SK-N-MC (cell line): ENCODE measurements at places on chromosomes 13 and 19.

- DNase-seq = no peak
Observed at GRCh38 chr13:43368003-43368402, 344.6 kb downstream of the DNAJC15 start.

DNA sequence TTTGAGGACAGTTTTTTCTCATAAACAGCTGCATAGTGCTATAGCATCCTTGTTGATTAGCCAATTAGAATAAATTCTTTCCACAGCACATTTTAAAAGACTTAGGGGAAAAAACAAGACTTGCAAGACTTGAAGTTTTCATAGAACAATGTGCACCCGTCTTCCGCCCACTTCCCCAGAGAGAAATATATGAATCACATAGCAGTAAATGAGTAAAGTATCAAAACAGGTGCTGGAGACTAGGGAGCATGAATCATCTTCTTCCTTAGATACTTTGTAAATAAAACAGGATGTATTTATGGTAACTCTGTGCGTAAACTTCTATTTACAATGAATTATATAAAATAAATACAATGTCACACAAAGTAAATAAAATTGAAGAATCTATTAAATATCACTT lies 75.1 kb downstream of the COL4A2 start:
- no peak for DNase-seq

DNA sequence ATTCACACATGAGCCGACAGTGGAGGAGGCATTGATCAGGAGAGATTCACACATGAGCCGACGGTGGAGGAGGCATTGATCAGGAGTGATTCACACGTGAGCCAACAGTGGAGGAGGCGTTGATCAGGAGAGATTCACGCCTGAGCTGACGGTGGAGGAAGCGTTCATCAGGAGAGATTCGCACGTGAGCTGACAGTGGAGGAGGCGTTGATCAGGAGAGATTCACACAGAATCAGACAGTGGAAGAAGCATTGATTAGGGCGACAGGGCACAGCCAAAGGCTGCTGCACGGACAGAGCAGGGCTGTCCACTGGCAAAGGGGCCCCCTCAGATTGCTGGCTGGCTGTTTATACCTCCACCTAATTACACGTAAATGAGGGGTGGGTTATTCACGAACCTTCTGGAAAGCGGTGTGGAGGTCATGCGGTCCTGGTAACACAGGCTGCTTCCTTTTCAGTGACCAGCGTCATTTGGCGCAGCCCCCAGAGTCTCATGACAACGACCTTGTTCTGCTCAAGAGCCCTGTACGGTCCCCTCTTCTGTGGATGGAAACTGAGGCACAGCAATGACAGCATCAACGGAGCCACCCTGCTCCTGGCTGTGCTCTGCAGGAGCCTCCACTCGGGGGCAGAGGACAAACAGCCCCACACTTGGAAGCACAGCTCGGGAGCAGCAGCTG lies 50.6 kb upstream of the GAS6 start:
- DNase-seq = no peak

GRCh38 chr13:94344126-94344818 lies 135.2 kb downstream of the DCT start:
- no peak for DNase-seq

DNA sequence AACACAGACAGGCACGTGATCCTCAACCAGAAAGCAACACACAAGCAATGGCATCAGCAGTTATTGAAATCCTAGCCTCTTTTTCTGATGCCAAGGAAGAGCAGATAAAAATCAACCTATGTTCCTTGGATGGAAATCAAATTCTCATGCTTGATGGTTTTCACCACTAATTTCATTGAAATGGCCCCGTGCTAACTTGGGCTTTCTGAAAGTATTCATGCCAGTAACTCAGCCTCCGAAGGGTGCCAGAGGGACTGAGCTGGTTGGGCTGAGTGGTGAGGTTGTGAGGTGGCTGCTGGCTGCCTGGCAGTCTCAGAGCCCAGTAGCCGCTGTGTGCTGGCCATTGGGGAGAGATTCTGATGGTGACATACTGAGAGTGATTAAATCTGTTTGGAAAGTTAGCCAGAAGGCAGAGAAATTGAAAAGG lies 309.3 kb downstream of the DCT start:
- no peak for DNase-seq

GRCh38 chr13:46071590-46072249 lies 19.2 kb upstream of the ZC3H13 start:
- no peak for DNase-seq

DNA sequence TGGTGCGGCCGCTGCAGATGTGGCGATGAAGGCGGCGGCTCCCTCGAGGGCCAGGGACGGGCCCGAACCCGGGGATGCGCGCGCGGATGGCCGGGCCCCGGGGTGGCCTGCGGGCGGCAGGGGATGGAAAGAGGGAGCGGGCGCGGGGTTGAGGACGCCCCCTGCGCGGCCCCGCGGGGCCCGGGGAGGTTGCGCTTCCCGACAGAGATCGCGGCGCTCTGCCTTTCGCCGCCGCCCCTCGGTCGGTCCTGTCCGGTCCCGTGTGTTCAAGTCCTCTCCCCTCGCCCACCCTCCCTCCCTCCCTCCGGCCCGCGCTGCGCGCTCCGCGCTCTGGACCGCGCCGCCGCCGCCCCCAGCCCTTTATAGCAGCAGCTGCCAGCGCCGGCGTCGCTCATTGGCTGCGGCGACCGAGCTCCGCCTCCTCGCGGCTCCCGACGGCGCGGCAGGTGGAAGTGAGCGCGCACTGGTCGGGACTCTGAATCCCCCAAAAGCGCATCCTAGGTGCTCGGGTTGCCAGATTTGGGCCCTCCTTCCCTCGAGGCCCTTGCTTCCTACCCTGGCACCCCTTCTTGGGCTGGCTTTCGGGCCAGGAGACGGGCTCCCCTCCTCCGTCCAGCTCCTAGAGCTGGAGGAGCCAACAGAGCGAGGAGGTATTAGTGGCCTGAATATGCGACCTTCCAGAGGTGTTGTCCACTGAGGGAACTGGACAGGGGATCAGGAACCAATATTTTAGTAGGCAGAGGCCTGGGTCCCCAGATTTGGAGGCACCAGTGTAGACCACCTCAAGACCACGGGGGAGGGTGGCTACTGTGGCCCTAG lies at the start of gene ELAVL3:
TSS of gene ELAVL3 (minus strand) at position 332 of the 819 bp plus-strand sequence. CDS start 438 bp downstream, outside the sequence.
- DNase-seq = no peak

GRCh38 chr13:74444864-74445479 lies 310.8 kb upstream of the KLF12 start:
- DNase-seq = no peak

- no peak for DNase-seq
Observed at GRCh38 chr13:19818223-19818842, 35.6 kb upstream of the PSPC1 start.

- no peak for DNase-seq
Observed at GRCh38 chr13:89375839-89376238, 1704.7 kb downstream of the SLITRK5 start.

GRCh38 chr19:9835507-9835949 lies 410 bp downstream of the PIN1 start:
- no peak for DNase-seq

- no peak for DNase-seq
Observed at GRCh38 chr19:30781047-30781446, 408.9 kb downstream of the ZNF536 start.

- no peak for DNase-seq
Observed at GRCh38 chr19:16002406-16003384, 53.9 kb downstream of the OR10H4 start.

GRCh38 chr19:57110592-57111328 lies 9.0 kb upstream of the USP29 start:
- DNase-seq = no peak

DNA sequence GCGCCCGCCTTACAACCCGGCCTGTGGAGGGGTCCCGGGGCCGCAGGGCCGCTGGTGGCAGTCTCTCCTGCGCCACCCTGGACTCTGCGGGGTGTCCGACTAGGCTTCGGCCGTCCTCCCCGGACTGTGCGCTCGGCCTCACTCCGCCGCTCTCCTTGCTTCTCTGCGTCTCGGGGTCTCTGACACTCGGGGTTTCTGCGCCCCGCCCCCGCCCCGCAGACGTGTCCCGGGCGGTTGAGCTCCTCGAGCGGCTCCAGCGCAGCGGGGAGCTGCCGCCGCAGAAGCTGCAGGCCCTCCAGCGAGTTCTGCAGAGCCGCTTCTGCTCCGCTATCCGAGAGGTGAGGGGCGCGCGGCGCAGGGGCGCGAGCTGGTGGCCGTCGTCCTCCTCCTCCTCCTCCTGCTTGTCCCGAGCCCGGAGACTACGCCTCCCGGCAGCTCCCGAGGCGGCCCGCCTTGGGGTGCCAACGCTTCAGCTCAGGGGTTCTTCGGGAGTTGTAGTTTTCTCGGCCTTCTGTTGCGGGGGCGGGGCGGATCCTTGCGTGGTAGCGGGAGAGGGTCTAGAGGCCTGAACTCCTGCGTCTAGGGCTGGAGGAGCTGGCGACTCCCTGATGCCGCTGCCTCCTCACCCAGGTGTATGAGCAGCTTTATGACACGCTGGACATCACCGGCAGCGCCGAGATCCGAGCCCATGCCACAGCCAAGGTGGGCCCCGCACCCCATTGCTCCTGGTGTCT lies 627 bp downstream of the LIN7B start:
- DNase-seq = no peak

DNA sequence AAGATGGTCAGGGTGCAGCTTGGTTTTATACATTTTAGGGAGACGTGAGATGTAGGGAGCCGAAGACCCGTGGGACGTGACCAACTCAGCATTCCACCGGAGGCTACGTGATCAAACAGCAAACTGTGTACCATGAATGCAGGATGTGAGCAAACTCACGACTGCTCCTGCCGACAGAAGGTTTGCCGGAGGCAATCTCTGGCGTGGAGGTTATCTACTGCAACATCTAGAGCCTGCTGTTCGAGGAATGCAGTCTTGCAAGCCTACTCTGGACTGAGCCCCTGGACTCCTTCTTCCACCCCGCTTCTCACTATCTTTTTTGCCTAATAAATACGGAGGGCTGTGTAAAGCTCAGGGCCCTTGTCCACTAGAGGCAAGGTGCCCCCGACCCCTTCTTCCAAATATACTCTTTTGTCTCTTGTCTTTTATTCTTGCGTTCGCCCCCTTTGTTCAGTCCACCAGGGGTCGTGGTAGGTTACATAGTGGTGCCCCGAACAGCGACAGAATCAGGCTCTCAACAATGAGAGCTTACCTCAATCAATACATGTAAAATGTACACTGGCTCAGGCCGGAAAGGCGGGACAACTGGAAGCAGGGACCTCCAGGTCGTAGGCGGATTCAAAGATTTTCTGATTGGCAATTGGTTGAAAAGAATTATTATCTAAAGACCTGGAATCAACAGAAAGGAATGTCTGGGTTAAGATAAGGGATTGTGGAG lies 8.9 kb upstream of the OR1I1 start:
- DNase-seq = no peak

DNA sequence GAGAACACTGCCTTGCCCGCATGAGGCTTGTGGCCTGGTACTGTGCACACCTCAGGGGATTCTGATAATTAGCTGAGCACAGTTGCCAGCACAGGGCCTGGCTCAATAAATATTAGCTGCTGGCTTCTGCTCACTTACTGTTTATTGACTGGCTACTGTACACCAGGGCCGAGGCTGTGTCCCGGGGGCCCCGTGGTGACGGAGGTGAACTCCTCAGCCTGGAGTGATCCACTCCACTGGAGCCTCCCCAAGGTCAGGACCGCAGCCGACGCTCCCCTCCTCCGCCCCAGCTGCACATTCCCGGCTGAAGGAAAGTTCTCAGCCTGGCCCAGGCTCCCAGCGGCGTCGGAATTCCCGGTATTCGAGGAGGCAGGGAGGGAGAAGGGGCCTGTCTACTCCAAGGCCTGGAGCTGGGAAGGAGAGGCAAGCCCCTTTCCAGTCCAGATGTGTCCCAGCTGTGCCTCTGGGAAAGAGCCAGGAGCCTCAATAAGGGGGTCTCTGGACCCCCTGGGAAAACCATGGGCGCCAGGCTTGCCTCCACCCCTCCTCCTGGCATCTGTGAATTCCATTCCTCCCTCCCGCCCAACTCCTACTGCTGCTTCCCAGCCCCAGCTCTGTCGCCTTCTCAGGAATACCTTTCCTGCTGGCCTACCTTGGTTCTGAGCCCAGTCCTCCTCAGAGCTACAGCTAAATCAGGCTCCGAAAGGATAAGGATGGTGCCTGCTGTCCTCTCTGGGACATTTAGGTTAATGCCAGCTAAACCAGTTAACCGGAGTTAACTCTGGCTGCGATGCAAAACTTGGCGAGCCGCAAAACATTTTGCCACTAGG lies 7.3 kb downstream of the RPS16 start:
- DNase-seq = no peak

DNA sequence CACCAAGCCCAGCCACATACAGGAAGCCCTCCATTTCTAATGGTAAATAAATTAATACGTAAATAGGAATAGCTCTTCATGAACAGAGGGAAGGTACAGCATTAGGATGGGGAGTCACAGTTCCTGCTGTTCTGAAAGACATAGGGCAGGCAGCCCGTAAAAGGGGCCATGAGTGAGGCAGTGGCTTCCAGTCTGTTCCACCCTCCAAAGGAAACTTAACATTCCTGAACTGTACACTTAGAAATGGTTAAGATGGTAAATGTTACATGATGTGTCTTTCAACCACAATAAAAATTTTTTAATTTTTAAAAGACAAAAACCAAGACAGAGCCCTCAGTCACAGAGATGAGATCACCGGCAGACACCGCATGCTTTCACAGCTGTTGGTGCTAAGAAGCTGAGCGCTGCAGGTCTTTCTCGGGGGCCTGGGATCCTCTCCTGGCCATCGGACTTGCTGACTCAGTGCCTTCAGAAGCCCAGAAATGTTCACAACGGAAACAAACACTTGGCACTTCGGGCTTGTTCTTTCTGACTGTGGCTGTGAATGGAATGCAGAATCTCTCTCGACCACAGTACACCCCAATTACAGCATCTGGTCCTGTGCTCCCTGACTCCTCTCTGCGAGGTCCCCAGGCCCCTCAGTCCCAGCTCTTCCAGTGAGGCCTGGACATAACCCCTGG lies 36.4 kb downstream of the EPS15L1 start:
- no peak for DNase-seq

GRCh38 chr19:37991176-37991835 lies 84.3 kb downstream of the SIPA1L3 start:
- DNase-seq = no peak

- DNase-seq = no peak
Observed at GRCh38 chr13:89029062-89029461, 1357.9 kb downstream of the SLITRK5 start.

DNA sequence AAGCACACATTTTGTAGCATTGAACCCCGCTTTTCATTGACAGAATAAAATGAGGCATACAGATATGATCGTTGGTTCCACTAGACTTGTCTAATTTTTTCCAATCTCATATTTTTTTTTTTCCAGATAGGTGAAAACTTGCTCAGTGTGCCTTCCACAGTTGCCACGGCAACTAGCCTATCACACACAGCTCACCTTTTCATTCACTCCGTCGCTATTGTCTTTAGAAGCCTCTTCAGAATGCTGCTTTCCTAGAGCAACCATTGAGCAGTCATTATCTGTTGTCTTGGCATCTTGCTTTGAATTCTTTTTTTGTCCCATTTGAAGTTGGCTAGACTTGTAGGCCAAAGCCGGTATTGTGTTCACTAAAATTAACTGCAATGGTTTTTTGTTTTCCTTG lies 37.7 kb upstream of the ESD start:
- DNase-seq = no peak

DNA sequence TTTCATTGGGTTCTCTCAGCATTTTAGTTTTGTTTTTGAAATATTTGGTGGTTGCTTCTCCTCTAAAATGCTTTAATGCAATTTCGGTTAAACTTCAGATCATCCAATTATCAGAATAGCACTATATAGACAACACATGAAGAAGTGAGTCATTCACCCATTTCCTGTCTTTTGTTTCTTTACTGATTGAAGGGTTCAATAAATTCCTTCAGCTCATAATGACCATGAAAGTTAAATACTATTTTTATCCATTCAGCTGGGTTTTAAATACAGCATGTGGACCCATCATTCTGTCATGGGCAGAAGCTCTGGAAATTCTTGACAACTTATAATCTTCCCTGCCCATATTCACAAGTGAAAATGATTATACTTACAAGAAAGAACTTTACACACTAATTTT lies 187.2 kb downstream of the ITGBL1 start:
- DNase-seq = peak; percentile 39

- no peak for DNase-seq
Observed at GRCh38 chr13:109833071-109833470, 46.7 kb upstream of the IRS2 start.
